Renal cortical epithelial cell (primary cell): ENCODE measurements at places on chromosomes 1 and 21. TPM values are rescaled to one million over a fixed set of nuclear protein-coding genes. Genes with fewer than 3 reads are reported as not detected.
A peak's percentile ranks its signal among the peaks of the same experiment; 100 is the strongest.

The LEFTY2 gene
- total RNA-seq: not detected in 2 replicates

- DNase-seq: no peak
Observed at GRCh38 chr1:110240476-110241210, 30.5 kb downstream of the KCNC4 start.

DNA sequence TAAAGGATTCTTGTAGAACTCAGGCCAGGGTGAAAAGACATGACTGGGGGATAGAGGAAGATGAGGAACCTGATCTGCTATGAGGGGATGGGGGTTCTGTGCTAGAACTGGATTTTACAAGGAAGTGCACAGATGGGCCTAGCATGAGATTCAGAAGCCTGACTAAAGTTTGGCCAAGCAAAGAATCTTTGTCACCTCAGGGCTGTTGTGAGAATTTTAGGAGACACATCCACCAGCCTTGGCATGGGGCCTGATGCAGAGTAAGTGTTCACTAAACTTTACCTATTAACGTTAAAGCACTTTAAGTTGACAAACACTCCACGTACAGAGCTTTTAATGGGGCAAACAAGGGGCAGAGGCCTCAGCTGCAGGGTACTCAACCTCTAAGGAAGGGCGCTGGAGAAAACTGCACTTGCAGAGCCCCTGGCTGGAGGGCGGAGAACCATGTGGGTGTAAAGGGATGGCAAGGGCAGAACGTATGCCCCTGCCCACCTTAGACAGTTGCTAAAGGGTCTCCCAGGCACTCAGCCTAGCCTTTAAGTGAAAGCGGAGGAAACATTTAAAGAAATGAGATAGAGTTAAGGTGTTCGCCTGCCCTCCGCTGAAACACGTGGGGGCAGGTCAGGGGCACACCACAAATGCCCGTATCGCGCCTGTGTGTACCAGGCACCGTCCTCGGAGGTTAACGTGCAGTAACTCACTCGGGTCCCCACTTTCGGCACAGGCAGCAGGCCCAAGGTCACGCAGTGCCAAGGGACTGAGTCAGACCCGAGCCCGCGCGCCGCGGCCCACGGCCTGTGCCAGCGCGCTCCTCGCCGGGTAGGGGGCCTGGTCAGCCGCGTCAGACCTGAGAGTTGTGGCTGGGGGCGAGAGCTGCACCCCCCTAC is 990 bp upstream of the MRPS6 start:
- no peak for DNase-seq

The CGN gene
- total RNA-seq: 6.6 and 13.2 TPM in 2 replicates

- DNase-seq: no peak
Observed at GRCh38 chr1:68361346-68361910, 88.3 kb downstream of the RPE65 start.

DNA sequence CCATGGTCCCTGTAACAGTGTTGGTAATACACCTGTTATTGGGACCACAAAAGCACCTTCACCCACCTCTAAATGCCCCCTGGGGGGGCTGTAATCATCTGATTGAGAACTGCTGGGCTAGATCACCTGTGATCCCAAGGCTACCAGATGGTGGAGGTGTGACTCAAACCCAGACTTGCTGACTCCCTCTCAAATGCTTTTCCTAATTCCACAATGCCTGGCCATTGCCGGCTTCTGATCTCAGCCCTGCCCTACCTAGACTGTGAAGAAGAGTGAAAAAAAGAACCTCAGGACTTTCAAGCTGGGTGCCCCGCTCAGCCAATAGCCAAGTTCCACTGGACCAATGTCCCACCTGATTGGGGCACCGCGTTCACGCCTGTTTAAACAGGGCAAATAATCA is 9.6 kb downstream of the TMEM9 start:
- no peak for DNase-seq

GRCh38 chr1:174841747-174842146 is 158.0 kb upstream of the CACYBP start:
- no peak for DNase-seq

- DNase-seq: peak; percentile 33
Observed at GRCh38 chr1:91697861-91698260, 188.1 kb downstream of the TGFBR3 start.

GRCh38 chr1:198387587-198387986 is 152.9 kb downstream of the ATP6V1G3 start:
- peak; percentile 2 for DNase-seq

DNA sequence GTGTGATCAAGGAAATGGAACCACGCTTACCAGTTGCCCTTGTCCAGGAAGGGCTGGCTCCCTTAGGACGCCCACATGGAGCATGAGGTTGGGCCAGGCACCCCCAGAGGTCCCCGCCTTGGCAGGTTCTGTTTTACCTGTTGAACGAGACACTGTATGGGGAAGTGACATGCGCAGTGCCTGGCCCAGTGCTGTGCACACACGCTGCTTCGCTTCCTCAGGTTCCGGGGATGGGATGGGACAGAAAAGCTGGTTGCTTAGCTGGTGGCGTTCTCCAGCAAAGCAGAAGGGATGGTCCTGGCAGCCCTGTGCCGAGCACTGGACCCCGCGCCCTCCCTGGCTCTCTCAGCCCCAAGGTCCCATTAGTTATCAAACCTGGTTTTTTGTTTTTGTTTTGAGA is 20.7 kb downstream of the SLC66A1 start:
- no peak for DNase-seq

GRCh38 chr1:93346421-93346993 is 800 bp downstream of the DR1 start:
- DNase-seq: peak; percentile 32

The RORC gene
- total RNA-seq: 2.1 and 3.9 TPM in 2 replicates

The LAMC1 gene
- 241 and 266 TPM in 2 replicates for total RNA-seq

The CD34 gene
- total RNA-seq: 0.35 TPM in 2 replicates

- DNase-seq: no peak
Observed at GRCh38 chr1:41424581-41425118, 59.8 kb downstream of the EDN2 start.

The CACNA1S gene
- total RNA-seq: not detected in 2 replicates

GRCh38 chr1:28127617-28128257 is 39.3 kb upstream of the EYA3 start:
- DNase-seq: no peak

- DNase-seq: no peak
Observed at GRCh38 chr1:204977318-204977717, 65.7 kb upstream of the CNTN2 start.

GRCh38 chr1:184298440-184299405 is 88.1 kb upstream of the C1orf21 start:
- DNase-seq: no peak

- DNase-seq: peak; percentile 81
Observed at GRCh38 chr1:224503161-224504118, 68.8 kb upstream of the WDR26 start.

- DNase-seq: no peak
Observed at GRCh38 chr1:9389968-9390367, 97.3 kb downstream of the SPSB1 start.

GRCh38 chr1:16212251-16212961 is at the start of gene ARHGEF19:
Gene ARHGEF19, minus strand, starts transcription at chr1:16212652. Its CDS starts 3,598 bp downstream, at chr1:16209054.
- no peak for DNase-seq

The VWA5B1 gene
- 0.05 TPM in 1 of 2 replicates, not detected in the other for total RNA-seq

- DNase-seq: peak; percentile 46
Observed at GRCh38 chr1:212621949-212622305, 13.4 kb downstream of the ATF3 start.

GRCh38 chr1:168552961-168553360 is 9.2 kb upstream of the XCL2 start:
- no peak for DNase-seq

The WDR64 gene
- 0.35 TPM in 1 of 2 replicates, not detected in the other for total RNA-seq

DNA sequence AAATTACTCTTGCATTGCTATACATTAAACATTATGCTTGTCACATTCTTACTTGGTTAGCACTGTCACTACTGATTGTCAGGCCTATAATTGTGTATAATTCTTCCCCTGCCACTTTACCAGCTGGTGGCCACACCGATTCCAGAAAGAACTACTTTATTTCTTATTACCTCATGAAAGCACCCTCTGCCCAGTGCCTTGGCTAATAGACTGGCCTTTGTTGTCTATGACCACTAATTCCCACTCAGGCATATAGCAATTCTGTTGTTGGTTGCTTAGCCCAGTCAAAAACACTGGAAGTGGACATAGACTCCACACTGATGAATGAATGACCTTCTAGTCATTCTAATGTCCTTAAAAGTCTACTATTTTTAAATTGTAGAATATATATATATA is 35.6 kb downstream of the MRPL39 start:
- peak; percentile 48 for DNase-seq

The SEC16B gene
- 0.35 and 1.2 TPM in 2 replicates for total RNA-seq

The OR2L5 gene
- total RNA-seq: 0.05 TPM in 1 of 2 replicates, not detected in the other

The FMO2 gene
- total RNA-seq: not detected in 2 replicates

- DNase-seq: no peak
Observed at GRCh38 chr1:183911285-183911684, 106.4 kb downstream of the RGL1 start.

The GJC2 gene
- 0.50 and 0.69 TPM in 2 replicates for total RNA-seq

The DYNLT5 gene
- total RNA-seq: 0.30 TPM in 1 of 2 replicates, not detected in the other

The OLIG2 gene
- total RNA-seq: not detected in 2 replicates

DNA sequence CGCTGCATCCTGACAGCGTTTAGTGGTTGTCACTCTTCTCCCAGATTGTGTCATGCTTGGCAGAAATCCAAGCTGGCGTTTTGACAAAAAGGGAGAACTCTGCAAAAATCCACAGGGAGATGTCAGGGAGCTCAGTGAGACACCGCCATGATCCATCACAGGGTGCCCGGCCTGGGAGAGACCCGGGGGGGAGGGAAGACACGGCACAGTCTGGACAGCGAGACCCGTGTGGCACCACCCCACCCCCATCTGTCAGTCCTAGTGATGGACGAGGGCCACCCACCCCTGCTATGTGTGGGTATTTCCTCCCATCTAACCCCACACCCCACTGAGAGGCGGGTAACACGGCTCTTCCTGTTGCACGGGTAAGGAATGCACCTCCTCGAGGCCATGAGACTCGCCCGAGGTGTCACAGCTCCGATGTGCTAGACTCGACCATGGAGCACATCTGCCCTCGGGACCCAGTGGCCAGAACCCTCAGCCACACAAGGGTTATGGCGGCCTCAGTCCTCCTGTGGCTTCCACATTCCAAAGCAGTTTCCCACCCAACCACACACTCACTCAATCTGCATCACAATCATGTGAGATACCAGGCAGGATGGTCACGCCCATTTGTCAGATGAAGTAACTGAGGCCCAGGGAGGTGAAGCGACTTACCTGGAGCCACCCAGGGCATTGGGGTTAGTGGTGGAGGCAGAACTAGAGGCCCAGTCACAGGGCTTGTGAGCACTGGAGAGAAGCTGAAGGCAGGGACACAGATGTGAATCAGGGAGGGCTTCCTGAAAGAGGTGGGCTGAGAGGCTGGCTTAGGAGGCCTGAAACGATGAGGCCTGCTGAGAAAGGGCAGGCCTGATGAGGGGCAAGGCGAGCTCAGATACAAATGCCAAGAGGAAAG is 688.5 kb downstream of the MATN1 start:
- peak; percentile 9 for DNase-seq

DNA sequence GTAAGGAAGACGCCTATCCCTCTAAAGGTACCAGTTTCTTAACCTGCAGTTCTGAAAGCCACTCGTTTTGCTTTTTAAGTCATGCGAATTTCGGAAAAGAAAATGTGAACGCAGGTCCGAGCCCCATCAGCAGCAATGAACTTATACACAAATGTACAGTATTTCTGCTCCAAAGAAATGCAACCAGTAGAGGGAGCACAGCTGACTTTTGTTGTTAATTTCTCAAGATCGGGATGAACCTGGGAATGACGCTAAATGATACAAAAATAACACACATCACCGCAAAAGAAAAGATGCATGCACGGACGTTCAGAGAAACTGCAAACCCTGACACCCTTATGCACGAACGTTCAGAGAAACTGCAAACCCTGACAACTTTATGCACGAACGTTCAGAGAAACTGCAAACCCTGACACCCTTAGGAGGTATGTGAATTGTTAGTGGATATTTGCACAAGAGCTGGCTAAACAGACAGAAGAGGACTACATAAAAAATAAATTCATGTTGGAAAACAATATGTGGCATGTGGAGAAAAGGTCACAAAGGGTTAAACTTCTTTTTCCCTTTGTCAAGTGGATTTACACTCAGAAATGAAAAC is 3.5 kb upstream of the TIAM1 start:
- peak; percentile 33 for DNase-seq

GRCh38 chr1:174764191-174764590 is 235.6 kb upstream of the CACYBP start:
- DNase-seq: no peak

DNA sequence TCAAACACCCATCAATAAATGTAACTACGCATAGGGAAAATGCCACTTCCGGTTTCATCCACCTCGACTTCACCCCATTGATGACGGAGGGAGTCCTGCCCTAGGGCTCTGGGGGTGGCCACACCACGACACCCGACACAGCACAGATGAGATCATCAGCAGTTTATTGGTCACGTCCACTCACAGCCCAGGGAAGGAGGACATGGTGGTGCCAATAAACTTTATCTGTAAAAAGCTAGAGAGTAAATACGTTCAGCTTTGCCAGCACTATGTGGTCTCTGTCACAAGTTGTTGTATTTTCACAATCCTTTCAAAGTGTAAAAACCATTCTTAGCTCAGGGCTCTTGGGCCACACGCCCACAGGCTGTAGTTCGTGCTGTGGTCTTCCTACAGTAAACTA is 16.3 kb downstream of the SETD4 start:
- no peak for DNase-seq

GRCh38 chr1:244388961-244389360 is 62.7 kb downstream of the ADSS2 start:
- no peak for DNase-seq

The TCHH gene
- total RNA-seq: 0.10 TPM in 1 of 2 replicates, not detected in the other
